Uterine smooth muscle cell (primary cell): ENCODE measurements at places on chromosomes 6 and 20. TPM values are rescaled to one million over a fixed set of nuclear protein-coding genes. Genes with fewer than 3 reads are reported as not detected.

Gene OR2J3
- not detected in 2 replicates for total RNA-seq

Gene NKX2-4
- not detected in 2 replicates for total RNA-seq

Gene RBPJL
- total RNA-seq, result not detected in 2 replicates

Gene BFSP1
- total RNA-seq, result 1.5 and 3.1 TPM in 2 replicates

Gene PPP1R18
- 49.8 and 53.6 TPM in 2 replicates for total RNA-seq

Gene PLN
- total RNA-seq, result 0.11 and 2.2 TPM in 2 replicates

Gene HLA-DRB5
- total RNA-seq, result not detected in 2 replicates
